ENCODE measurements at places on chromosomes 7 and 10.

GRCh38 chr7:43481902-43482678, 100.8 kb upstream of the STK17A start:
- DNase-seq: no peak

DNA sequence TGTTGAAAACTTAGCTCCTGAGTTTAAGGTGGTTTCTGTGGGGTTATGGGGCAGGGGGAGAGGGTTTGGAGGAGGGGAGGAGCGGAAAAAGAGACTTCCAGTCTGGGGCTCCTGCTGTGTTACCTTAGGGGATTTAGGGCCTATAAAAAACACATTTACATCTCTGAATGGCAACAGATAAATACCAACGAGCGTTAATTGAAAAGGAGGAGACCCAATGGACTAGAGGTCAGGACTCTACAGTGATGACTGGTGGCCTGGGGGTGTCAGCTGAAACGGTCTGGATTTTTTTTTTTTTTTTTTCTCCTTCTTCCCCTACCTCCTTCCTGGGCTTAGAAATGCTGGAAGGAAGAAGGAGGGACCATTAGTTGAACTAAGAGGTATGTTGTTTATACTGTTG, 47.4 kb downstream of the AUTS2 start:
- DNase-seq: no peak

GRCh38 chr10:3978174-3978573, 193.2 kb upstream of the KLF6 start:
- DNase-seq: no peak

GRCh38 chr10:90817128-90817889, 40.5 kb downstream of the HTR7 start:
- DNase-seq: no peak

DNA sequence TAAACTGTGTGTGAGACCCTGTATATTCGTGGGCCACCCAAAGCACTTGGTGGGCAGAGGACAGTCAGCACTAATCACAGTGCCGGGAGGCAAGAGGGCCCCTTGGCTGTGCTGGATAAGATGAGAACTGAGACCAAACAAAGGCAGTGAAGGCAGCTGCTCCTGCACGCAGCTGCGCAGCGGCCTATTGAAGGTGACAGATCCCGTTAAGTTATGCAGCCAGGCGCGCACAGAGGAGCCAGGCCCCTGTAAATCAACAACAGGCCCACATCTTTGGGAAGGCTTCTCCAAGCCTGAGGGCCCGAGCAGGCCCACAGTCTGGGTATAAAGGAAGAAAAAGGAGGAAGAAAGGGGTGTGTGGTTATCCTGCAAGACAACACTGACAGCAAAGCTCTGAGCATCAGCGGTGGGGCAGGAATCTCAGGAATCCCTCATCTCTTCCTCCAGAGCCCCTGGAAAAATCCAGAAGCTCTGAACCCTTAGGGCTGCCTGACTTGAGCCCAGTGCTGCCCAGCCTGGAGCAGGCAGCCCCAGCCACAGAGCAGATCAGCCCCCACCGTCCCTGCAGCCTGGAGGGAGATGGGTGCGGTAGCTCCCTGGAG, 154.2 kb downstream of the ARHGAP12 start:
- no peak for DNase-seq

Data from AG09309 (cell line).